Nasal cavity respiratory epithelium epithelial cell of viscerocranial mucosa (primary cell): ENCODE measurements at places on chromosomes 12 and 14. TPM values are rescaled to one million over a fixed set of nuclear protein-coding genes. Genes with fewer than 3 reads are reported as not detected.

The LMO3 gene
- 0.07 and 0.34 TPM in 2 replicates for total RNA-seq

The OTUB2 gene
- total RNA-seq: 2.7 and 4.2 TPM in 2 replicates

The FSCB gene
- total RNA-seq: not detected in 2 replicates

The KLRG1 gene
- under 0.01 and 0.21 TPM in 2 replicates for total RNA-seq

The DBX2 gene
- not detected in 2 replicates for total RNA-seq

The NOVA1 gene
- total RNA-seq: 0.36 TPM in 1 of 2 replicates, not detected in the other

The CCDC92 gene
- 3.1 and 9.8 TPM in 2 replicates for total RNA-seq

The MEG3 gene
- total RNA-seq: 1.8 and 41.4 TPM in 2 replicates

The GPR33 gene
- not detected in 2 replicates for total RNA-seq

The AKAP3 gene
- total RNA-seq: 1.0 and 1.7 TPM in 2 replicates

The TAS2R46 gene
- total RNA-seq: 0.34 and 5.1 TPM in 2 replicates

The TROAP gene
- total RNA-seq: 0.07 and 3.1 TPM in 2 replicates

The TAS2R10 gene
- 1.4 TPM in 1 of 2 replicates, not detected in the other for total RNA-seq

The OLR1 gene
- total RNA-seq: under 0.01 TPM in 2 replicates

The RPGRIP1 gene
- total RNA-seq: not detected in 2 replicates

The SLCO1B1 gene
- not detected in 2 replicates for total RNA-seq

The PTGDR gene
- not detected in 2 replicates for total RNA-seq

The KRT75 gene
- 0.78 and 5.1 TPM in 2 replicates for total RNA-seq

The A2M gene
- not detected in 2 replicates for total RNA-seq

The RNASE8 gene
- not detected in 2 replicates for total RNA-seq

The SSTR1 gene
- not detected in 2 replicates for total RNA-seq

The ISCA2 gene
- total RNA-seq: 14.8 and 23.9 TPM in 2 replicates

The NPFF gene
- not detected in 2 replicates for total RNA-seq
